ENCODE measurements at places on chromosomes 12 and 14.

DNA sequence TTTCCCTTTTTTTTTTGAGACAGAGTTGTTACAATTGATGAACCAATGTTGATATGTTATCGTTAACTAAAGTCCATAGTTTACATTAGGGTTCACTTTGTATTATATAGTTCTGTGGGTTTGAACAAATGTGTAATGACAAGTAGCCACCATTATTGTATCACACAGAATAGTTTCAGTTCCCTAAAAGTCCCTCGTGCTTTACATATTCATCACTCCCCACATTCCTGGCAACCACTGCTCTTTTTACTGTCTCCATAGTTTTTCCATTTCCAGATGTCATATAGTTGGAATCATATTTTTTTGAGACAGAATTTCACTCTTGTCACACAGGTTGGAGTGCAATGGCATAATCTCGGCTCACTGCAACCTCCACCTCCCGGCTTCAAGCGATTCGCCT is 12.5 kb downstream of the HSD17B6 start:
- DNase-seq: no peak

GRCh38 chr12:78431931-78432330 is 432.6 kb upstream of the SYT1 start:
- DNase-seq: no peak

- DNase-seq: no peak
These were observed 443.2 kb upstream of the TMEM132C start for GRCh38 chr12:127823801-127824200.

GRCh38 chr14:64645220-64645892 is 58.9 kb upstream of the PLEKHG3 start:
- DNase-seq: peak; percentile 65

GRCh38 chr12:115553622-115554021 is 723.9 kb downstream of the MED13L start:
- no peak for DNase-seq

- peak; percentile 71 for DNase-seq
These were observed 451.8 kb upstream of the TBX3 start for GRCh38 chr12:115135800-115136211.

GRCh38 chr12:114063435-114063834 is 97.3 kb upstream of the RBM19 start:
- DNase-seq: no peak

GRCh38 chr12:24416423-24417109 is 467.1 kb upstream of the SOX5 start:
- no peak for DNase-seq

GRCh38 chr12:114166362-114166761 is 200.2 kb upstream of the RBM19 start:
- DNase-seq: no peak

GRCh38 chr14:102827716-102828115 is 50.5 kb downstream of the TRAF3 start:
- no peak for DNase-seq

GRCh38 chr12:100715976-100716944 is 78.3 kb upstream of the ANO4 start:
- DNase-seq: no peak

DNA sequence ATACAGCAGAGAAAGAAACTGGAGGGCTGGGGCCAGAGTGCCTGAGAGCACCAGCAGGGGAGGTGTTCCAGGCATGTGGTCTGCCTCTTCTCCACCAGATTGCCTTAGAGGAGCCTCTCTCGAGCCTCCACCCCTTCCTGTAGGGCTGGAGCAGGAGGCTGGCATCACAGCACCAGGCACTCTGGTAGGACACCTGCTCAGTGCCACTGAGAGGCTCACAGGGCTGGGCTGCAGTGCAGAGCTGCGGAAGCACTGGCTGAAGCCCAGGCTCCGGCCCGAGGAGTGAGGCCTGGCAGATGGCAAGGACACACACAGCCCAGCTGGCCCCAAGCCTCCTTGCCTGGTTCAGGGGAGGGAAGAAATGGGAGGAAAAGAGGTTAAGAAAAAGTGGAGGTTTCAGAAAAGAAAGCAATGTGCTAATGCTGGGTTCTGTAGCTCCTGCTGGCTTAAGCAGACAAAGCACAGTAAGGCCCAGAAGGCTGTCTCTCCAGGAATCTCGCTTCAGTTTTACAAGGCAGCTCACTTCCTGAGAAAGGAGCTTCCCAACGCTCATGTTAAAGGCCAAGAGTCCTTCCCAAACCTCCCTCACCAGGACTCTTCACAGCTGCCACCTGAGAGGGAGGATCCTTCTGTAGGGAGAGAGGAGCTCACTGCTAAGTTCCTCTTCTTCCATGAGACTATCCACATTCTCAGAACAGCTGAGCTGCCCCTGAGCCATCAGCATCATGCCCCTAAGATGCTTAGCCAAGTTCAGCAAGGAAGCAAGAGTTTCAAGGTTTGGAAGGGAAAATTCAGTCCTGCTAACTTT is 23.8 kb downstream of the SPTB start:
- DNase-seq: no peak

- no peak for DNase-seq
These were observed 15.8 kb downstream of the FBXW8 start for GRCh38 chr12:116926283-116927243.

DNA sequence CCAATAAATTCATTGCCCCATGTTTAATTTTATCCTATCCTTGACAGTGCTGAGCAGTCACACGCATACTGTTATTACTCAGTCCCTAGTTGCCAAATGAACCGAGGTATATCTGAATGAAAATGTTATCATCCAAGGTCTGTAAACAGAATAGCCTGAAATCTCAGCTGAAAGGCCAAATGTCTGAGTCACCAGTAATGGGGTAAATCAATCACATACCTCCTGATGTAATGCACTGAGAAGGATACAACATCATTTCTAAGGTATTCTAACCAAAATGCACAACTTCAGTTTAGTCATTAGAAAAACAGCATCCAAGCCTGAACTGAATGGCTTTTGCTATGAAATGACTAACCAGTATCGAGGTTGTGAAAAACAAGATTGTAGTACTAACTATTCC is 228.6 kb downstream of the DPF3 start:
- DNase-seq: peak; percentile 78

- DNase-seq: no peak
These were observed 3.5 kb upstream of the KLRK1 start for GRCh38 chr12:10393291-10393690.

GRCh38 chr12:20006871-20007730 is 361.2 kb upstream of the PDE3A start:
- peak; percentile 9 for DNase-seq

DNA sequence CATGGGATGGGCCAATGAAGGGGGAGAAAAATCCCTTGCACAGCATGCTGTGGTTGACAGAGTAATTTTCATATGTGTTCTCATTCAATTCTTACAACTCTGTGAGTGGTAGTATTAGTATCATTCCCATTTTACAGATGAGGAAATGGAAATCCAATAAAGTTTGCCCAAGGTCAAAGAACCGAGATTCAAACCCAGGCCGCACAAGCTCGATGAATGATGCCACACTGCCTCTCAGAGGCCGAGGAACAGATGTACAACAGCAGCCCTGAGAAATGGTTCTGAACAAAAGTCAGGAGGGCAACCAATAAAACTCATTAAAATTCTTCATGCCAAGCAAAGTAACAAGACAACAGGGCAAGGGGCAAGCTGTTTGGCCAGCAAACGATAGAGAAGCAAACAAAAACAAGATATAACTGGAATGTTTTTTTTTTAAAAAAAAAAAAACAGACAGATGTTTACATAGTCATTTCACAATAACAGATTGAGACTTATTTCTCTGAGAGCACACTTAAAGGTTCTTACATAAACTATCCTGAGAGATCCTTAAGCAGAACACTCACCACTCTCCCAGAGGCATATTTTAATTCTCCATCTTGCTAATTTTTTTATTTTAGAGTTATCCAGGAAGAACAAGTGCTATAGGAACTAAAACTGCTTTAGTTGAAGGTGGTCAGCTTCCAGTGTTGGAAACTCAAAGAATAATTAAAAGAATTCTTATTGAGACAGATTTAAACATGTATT is 85.8 kb downstream of the EXOC5 start:
- no peak for DNase-seq

DNA sequence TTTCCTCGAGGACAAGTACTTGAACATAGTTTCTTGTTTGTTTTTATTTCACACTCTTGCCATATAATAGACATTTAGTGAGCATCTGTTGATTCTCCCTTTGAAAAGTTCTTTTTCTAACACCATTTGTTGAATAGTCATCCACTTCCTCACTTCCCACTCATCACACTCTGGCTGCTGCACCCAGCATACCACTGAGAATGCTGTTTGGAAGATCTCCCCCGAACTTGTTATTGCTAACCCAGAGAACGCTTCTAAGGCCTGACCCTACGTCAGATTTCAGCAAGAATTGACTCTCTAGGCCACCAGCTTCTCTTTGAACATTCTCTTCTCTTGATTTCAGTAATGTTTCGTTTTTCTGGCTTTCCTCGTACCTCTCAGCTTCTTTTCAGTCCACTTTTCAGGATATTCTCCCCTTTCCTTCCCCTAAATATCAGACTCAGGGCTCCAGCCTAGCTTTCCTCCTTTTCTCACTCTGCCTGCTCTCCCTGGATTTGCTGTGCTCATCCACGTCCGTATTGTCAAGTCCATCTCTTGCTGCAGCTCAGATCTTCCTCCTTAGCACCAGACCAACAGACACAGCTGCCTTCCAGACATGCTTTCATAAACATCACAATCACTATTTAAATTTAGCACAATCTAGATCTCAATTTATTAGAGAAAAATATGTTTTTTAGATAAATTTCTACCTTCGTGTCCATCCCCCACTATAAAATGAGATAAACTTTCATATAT is 94.0 kb upstream of the SLC38A4 start:
- no peak for DNase-seq
